AG09309 (cell line): ENCODE measurements at places on chromosomes 7 and 10.
A peak's percentile ranks its signal among the peaks of the same experiment; 100 is the strongest.

GRCh38 chr7:129684777-129685176, 73.3 kb downstream of the NRF1 start:
- DNase-seq, result no peak

- no peak for DNase-seq
Observed at GRCh38 chr7:96120445-96121225, 201.3 kb downstream of the SLC25A13 start.

DNA sequence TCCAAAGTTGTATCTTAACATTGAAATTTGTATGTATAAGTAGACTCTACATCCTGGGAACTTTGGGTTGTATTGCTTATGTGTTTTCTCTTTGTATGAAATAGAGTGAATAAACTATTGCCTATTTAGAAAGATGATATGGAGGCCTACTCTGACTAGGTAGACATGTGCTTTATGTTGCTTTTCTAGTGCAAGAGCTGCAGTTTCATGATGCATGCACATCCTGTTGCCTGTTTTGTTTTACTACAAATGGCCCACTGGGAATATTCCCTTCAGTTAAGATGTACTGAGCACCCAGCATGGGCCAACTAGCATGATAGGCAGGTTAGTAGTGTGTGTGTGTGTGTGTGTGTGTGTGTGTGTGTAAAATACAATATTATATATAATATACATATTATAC, 282.1 kb upstream of the LRGUK start:
- DNase-seq, result no peak

GRCh38 chr7:70436790-70437350, 695.1 kb upstream of the GALNT17 start:
- DNase-seq, result no peak

DNA sequence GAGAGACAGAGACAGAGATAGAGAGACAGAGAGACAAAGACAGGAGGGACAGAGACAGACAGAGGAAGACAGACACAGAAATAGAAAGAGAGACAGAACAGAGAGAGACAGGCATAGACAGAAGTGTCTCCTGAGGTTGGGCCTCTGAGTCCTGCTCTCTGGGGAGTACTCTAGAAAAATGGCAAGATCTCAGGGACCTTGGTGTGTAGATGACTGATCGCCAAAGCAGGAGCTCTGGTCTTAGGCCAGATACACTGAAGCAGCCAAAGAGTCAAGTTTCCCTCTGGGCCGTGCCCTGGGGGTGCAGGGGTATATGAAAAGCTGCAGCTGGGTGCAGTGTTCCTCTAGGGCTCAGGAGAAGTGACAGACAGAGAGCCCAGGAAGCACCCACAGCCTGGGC, 176.6 kb upstream of the TNS3 start:
- peak; percentile 10 for DNase-seq

DNA sequence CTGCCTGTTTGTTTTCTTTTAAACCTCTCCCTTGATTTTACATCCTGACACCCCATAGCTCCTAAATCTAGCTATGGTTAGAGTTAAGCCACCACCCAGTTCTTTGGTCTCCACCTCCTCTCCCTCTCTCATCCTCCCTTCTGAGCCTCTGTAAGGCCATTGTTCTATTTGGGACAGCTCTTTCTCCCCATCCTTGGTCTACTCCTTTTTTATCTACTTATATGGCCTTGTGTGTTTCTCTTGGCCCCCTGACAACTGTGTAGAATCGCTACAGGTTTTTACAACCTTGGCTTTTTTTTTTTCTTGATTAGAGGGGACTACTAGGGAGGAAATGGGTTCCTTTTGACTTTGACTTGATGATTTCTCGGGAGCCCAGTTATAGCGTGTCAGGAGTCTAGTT, 3.4 kb upstream of the ITIH5 start:
- DNase-seq, result no peak

DNA sequence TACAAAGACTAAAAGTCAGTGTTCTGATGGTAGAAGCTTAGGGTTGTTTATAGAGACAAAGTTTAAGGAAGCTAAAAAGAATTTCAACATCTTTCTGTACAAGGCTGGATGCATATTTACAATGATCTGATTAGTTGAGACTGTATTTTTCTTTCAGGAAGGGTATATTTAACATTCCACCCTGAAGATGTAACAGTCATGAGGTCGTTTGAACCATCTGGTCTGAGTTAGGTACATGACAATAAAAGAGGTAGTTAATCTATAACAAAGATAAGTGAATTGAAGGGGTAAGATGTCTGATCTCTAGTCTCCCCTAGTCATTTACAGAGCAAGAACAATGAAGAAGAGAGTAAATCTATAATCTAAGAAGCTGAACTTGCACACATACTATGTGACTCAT, 821.2 kb downstream of the CNTNAP2 start:
- no peak for DNase-seq

DNA sequence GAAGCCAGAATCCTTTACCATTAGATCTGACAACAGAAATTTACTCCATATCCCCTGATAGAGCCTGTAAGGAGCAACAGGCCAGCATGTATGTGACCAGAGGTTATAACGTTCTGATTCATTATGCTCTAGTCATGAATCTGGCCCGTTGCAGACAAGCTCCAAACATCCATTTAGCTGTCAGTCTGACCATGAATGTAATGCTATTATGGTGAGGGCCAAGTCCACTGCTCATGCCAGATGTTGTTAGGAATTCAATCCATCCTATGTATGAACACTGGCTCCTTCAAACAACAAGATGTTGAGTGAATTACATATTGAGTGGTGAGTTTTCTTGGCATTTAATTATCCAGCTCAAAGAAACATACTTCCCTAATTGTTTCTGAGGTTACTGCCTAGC, 610.1 kb upstream of the ANKRD30A start:
- DNase-seq, result no peak

- no peak for DNase-seq
Observed at GRCh38 chr7:142787034-142787768, 16.4 kb downstream of the PRSS2 start.

DNA sequence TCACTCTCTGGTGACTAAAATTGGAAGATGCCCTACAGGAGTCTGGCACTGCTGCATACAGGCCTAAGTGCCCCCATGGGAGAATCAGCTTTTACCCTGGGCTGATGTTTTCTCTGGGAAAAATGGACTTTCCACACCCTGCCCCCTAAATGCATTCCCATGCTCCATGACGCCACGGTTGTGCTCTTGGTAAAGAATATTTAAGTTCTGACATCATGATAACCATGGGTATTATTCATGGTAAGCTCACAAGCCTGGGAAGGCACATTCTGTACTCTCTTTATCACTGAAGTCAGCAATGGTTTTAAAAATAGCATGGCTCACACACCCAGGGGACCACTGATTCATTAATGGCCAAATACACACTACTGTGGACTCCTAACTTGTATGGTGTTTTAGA, 43.4 kb downstream of the HIPK2 start:
- DNase-seq, result peak; percentile 45

GRCh38 chr10:75972491-75973276, 541.3 kb downstream of the LRMDA start:
- DNase-seq, result no peak

DNA sequence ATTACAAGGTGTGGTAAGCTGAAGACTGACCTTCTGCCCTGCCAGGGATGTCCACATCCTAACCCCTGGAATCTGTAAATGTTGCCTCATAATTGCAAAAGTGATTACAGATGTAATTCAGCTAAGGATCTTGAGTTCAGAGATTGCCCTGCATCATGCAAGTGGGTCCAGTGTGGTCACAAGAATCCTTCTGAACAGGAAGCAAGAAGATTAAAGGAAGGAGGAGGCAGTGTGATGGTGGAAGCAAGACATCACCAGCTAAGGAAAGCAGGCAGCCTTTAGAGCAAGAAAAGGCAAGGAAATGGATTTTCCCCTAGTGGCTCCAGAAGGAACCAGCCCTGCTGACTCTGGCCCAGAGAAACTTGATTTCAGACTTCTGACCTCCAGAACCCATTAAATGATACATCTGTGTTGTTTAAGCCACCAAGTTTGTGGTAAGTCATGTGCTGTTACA, 78.1 kb downstream of the USP6NL start:
- DNase-seq, result no peak

GRCh38 chr10:110918269-110918642, 724 bp downstream of the BBIP1 start:
- peak; percentile 78 for DNase-seq

- no peak for DNase-seq
Observed at GRCh38 chr10:35399414-35400009, 63.2 kb downstream of the CCNY start.

DNA sequence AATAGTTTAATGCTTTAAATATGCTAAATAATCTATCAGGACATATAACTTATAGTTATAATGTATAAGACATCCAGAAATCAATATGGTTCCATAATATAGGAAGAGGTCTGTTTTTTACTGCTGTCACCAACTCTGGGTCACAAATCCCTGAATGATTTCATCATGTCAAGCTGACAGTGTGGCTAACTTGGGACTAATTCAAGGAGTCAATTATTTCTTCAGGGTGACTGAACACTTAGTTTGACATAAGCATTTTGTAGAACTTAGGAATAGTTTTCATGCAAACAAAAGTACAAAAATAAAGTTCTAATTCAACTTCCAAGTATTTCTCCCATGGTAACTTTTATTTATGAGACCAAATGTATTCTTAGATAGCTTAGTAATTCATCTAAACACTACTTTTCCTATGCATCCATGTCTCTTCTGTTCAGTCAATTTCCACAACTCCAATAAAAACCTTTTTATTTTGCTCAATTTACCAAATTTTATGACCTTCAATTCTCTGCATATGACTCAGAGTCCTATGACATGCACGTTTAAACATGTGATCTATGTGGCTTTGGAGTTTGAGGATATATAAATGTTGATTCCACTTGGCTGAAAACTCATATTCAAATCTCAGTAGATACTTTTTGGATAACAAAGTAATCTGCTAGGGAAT, 40.3 kb upstream of the GNAT3 start:
- peak; percentile 62 for DNase-seq
